ENCODE measurements at places on chromosomes 3 and 15.

- DNase-seq = no peak
Measured at GRCh38 chr15:101540480-101541239, 51.2 kb upstream of the PCSK6 start.

- no peak for DNase-seq
Measured at GRCh38 chr3:55631766-55632331, 144.7 kb upstream of the WNT5A start.

DNA sequence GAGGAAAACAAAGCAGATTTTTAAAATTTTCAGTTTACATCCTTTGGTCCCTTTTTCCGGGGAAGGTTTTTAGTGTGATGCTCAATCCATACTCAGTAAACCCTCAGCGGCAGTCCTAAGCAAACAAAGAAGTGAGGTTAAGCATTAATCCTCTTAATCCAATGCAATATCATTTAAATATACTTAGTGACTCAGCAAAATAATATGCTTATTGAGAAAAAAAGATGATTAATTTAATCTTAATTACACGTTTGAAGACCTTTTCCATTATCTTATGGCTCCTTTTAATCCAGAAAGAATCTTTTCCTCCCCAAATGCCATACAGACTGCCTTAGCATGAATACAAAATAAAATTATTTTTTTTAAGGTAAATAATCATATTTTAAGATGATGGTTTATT is at the start of gene GABRR3:
TSS of gene GABRR3 (minus strand) at position 108 of the 400 bp plus-strand sequence. CDS start 328 bp downstream, outside the sequence.
- DNase-seq = no peak

DNA sequence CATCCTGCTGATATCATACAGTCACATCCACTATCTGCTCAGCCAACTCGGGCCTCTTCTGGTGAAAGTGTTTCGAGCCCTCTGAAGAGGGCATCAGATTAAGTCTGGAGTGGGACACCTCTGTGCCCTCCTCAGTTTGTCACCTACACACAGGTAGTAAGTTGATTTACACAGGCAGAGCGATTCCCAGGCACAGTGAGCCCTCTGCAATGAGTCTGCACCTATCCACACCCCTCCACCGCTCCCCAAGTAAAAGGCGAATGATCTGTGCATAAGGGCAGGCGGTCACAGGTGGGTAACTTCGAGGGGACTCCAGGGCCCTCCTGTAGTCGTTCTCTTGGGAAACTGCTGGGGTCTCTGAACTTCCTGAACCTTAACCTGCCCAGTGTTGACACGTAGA is 152.0 kb downstream of the ATP10A start:
- DNase-seq = no peak

GRCh38 chr15:84143753-84144314 is 91.7 kb upstream of the GOLGA6L4 start:
- DNase-seq = no peak

GRCh38 chr15:85782064-85782463 is 12.7 kb downstream of the KLHL25 start:
- no peak for DNase-seq

GRCh38 chr3:27578032-27578431 is 93.8 kb upstream of the SLC4A7 start:
- peak; percentile 42 for DNase-seq

DNA sequence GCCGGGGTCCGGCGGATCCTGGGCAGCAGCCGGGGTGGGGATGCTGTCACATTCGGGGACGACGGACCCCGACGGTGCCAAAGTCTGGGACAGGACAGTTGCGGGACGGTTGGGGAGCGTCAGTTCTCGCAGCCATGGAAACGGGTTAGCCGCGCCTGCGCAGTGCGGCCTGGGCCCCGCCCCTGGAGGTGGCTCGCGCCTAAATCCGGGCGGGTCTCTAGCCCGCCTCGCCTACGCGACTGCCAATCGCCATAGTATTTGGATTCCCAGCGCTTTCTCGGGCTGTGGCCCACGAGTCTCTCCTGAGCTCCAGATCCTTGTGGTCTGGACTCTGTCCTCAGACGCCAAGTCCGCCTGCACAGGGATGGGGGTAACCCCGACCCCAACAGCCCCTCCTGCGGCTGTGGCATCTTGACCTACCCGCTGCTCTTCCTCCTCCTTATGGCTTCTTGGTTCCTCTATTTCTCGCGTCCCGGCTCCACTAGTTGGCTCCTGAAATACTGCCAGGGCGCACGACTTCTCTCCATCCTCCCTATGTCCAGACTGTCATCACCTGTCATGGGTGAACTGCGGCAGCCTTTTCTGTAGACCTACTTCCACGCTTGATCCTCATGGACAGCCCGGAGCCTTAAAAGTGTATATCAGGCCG is at the start of gene ZMYND10:
TSS of gene ZMYND10 (minus strand) at position 147 of the 649 bp plus-strand sequence. CDS start 153 bp downstream, outside the sequence.
- peak; percentile 84 for DNase-seq

DNA sequence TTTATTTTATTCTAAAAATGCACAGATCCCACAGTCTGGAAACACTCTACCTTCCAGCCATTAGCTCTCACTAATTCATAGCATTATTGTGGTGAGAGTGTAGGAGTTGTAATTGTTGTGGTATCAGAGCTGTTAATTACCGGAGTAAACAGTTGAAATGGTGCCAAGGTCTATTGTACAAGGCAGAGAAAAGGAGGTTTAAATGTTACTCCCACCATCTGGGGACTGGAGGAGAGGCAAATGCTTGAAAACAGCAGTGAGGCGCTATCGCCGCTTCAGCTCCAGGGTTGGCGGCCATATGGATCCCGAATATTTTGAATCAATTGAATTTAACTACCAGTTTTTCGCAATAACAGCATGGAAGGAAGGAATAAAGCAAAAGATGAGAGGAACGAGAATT is 113.1 kb upstream of the C15orf61 start:
- no peak for DNase-seq

DNA sequence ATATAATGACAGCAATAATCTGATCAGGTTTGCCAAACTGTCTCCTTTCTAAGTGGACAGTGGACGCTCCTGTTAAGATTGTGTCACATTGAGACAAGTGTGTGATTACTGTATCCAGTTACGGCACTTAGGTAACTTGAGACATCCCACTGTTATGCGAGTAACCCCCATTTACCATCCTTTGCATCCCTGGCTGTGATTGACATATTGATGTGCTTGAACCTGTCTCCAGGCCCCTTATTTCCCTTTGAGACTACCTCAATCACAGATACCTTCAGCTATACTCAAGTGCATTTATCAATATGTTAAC is 785.2 kb downstream of the NR2F2 start:
- DNase-seq = no peak

DNA sequence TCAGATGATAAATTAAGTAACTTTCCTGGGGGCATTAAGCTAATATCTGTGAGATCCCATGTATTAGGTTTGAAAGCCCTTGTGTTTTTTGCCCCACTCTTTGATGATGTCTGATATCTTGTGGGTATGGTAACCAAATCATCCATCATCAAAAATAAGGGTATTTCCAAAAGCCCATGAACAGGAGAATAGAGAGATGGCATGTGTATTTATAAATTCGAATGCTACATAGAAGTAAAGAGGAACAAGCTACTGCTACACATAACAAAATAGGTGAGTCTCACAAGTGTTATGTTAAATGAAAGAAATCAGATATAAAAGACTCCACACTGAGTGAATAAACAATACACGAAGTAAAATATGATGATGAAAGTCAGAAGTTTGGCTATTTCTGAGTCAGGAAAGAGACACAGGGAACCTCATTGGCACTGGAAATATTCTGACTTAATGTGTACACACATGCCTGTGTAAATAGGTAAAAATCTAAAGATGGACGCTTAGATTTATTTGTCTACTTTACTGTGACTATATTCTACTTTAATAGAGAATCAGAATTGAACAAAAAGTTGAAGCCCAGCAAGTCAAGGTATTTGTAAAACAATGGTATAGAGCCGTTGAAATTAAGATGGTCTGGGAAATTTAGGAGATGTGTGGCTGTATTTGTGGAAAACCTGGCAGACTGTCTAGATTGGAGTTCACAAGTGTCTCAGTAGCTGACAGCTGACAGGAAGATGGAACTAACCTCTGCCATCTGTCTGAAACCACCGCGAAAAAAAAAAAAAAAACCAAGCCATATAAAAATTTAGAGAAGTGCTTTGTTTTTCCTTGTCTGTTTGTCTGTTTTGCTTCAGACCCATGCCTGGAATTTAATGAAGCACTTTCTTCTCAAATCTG is 111.0 kb upstream of the TGFBR2 start:
- no peak for DNase-seq

DNA sequence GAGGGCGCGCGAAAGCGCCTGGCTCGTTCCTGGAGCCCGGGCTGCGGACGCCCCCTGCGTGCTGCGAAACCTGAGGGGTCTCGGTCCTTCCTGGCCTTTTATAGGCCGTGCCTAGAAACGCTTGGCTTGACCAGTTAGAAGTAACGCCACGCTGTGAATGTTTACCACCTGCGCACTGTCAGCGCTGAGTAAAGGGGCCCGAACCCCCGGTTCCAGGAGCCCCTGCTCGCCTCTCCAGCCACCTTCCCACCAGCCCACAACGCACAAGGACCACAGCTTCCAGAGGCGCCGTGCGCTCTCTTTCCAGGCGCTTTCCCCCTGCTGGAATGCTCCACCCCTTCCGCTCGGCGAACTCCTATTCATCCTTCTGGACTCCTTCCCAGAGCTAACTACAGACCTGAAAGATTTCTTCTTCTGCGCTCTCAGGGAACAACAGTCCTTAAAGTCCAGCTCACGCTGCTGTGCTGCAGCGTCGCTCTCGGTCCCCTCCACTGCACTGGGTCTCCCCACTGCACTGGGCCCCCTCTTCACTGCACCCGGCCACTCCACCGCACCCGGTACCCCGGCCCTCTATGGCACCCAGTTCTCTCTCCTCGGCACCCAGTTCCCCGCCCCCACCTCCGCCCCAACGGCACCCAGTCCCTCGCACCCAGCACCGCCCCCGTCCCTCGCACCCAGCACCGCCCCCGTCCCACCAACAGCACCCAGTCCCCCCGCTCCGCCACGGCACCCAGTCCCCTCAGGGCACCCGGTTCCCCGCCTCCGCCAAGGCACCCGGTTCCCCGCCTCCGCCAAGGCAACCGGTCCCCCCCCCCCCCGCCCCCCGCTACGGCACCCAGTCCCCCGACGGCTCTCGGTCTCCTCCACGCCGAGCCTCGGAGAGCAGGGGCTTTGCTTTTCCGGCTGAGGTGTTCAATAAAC is 69.8 kb downstream of the SQOR start:
- no peak for DNase-seq

DNA sequence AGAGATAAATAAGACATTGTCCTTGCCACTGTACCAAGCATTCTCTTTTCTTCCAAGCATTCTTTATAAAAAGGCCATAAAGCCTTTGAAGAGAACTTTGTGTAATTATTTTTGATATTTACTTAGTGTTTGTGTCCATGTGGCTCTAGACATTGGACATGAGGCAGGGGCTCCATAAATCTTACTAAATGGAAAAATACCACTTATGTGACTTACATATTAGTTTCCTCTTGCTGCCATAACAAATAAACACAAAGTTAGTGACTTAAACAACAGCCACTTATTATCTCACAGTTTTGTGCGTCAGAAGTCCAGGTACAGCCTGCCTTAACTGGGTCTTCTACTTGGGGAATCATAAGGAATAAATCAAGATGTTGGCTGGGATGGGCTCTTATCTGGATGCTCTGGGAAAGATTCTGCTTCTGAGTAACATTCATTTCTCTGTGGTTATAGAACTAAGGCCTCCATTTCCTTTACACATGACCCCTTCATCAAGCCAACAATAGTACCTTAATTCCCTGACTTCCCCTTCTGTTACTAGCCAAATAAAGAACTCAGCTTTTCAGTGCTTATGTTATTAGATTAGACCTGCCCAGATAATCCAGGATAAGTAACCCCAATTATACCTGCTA is 59.9 kb upstream of the COL8A1 start:
- no peak for DNase-seq

DNA sequence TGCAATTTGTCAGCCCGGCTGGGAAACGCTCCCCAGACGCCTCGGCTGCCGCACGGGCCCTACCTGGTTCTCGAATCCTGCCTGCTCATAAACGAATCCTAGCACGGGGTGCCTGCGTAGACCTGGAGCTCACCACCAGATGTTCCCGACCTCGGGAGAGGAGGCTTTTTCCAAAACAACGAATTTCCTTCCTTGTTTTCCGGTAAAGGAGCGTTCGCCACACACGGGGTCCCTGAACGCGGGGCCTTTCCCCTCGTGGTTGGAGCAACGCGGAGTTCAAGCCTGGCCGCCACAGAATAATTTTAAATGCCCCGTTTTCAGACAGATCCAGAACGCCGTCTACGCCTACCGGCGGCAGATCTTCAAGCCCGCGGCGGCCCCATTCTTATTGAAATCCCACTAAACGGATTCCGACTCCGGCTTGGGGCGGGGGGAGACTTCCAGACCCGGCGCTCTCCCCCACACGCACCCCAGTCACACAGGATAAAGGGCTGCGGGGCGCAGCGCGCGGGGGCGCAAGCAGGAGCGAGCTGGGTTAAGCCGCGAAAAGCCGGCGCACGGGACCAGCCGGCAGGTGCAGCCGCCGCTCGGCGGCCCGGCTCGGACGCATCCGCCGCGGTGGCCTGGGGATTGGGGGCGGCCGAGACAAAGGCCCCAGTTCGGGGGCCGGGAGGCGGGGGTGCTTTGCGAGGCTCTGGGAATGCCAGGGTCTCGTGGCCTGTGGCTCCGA is 895 bp downstream of the GATA2 start:
- DNase-seq = peak; percentile 45

- DNase-seq = peak; percentile 71
Measured at GRCh38 chr15:45157974-45158373, 28.2 kb downstream of the DUOX1 start.

- DNase-seq = peak; percentile 48
Measured at GRCh38 chr15:58393241-58393662, 38.5 kb upstream of the LIPC start.

- no peak for DNase-seq
Measured at GRCh38 chr3:63847718-63848450, 15.7 kb downstream of the THOC7 start.

- peak; percentile 72 for DNase-seq
Measured at GRCh38 chr3:64143409-64144130, 81.7 kb downstream of the PRICKLE2 start.

GRCh38 chr3:22920006-22920405 is 283.1 kb upstream of the UBE2E2 start:
- no peak for DNase-seq

- DNase-seq = no peak
Measured at GRCh38 chr3:57783186-57784088, 27.3 kb downstream of the SLMAP start.

Data from foreskin fibroblast (primary cell).